RPMI8226 (cell line): ENCODE measurements at places on chromosomes 2 and 18.
A peak's percentile ranks its signal among the peaks of the same experiment; 100 is the strongest.

DNA sequence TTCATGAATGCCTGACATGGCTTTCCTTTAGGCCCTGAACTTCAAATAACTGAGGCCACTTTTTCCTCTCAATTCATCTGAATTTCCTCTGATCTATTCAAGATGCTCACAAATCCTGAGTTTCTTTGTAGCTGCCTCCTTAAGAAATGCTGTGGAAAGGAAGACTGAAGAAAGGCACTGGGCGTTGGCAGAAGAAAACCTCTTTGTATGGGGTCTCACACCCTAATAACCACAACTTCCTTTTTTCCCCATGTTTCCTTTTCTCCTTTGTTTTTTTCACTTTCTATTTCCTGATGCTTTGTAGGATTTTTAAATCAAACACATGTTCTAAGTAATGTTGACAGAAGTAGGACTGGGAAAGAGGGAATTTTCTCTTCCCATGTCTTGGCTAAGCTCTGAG is 447.4 kb downstream of the CMPK2 start:
- DNase-seq = no peak

- DNase-seq = no peak
These were observed 40.4 kb upstream of the RASGRP3 start for GRCh38 chr2:33436083-33436482.

DNA sequence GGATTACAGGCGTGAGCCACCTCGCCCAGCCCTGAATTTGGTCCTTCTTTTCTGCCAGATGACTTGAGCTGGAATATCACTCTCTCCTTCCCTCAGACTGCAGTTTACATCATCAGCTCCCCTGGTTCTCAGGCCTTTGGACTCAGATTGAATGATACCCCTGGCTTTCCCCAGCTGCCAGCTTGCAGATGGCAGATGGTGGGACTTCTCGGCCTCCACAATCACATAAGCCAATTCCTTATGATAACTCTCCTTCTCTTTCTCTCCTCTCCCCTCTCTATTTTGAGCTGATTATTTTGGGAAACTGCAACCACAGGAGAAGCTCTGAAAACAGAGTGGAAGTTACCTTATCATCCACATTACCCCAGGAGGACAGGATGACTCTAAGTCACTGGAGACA is 33.4 kb upstream of the ATP8B1 start:
- no peak for DNase-seq

DNA sequence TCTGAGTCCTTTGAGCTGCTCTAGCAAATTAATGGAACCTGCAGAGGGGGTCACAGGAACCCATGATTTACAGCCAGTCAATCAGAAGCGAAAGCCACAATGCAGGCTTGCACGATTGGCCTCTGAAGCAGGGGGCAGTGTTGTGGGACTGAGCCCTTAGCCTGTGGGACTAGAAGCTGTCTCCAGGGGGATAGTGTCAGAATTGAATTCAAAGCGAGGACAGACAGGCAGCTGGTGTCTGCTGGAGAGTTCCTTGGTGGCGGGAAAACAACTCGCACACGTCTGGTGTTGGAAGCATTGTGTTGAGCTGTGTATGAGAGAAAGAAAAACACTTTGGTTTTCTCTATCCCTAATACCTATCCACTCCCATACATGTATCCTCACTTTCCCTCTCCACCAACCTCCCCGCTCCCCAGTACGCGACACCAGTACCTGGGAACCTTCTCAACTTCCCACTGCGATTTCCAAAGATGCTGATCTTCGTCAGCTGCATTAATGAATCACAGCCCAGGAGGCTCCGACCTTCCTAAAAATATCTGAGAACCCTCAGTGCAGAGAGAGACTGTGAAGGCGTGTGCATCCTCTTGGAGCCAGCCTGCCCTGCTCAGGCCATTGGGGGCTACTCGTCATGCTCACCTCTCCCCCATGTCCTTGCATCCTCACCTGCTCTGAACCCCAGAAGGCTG is 88.2 kb downstream of the HS1BP3 start:
- no peak for DNase-seq

DNA sequence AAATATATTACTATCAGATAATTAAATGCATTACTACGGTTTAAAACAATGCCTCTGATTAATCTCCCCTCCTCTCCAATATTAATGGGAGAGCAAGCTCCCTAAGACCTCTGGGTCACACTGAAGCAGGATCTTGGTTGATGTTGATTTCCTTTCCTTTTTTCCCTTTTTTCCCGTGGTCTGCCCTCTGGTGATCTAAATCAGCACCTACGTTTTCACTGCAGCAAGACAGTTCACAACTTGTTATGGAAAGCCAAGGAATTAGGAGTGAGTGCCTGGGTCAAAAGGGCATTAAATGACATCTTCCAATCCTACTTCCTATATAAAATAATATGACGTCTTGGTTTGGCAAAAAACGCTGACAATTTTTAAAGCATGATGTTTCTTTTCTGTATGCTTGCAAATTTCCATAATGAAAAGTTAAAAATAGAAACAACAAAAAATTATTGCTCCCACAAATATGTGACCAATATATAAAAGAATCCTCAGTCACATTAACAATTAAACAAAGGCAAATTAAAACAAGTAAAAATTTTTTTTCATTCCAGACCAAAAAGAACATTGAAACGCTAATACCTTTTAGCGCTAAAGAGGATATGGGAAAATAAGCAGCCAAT is 7.9 kb upstream of the CFAP36 start:
- DNase-seq = no peak

- DNase-seq = no peak
These were observed 86.2 kb downstream of the CUL3 start for GRCh38 chr2:224498991-224499390.

DNA sequence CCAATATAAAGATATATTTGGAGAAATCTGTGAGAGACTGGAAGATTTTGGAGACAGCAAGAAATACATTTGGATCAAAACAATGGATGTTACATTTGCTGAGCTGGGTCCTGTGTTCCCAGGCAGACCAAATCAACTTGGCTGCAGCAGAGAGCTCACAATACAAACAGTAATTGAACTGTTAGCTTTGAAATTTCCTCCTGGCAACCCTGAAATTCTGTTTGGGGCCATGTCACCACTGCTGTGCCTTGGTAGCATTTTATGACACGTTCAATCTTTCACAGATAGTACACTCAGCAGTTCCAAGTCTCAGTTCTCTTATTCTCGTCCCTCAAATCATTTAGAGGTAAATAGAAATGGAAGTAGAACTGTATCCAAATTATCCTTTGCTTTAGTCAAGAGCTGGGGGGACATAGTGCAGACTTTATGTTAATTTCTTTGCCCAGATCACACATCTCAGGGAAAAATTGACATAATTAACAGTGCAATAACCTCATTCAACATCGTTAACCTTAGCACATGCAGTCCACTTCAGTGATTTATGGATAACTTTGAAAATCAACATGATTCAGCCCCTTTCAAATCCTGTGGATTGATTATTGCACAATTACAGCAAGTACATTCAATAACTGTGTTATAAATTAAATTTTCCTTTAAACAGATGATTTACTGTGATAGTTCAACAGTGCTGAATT is 277.4 kb upstream of the MC4R start:
- DNase-seq = no peak

DNA sequence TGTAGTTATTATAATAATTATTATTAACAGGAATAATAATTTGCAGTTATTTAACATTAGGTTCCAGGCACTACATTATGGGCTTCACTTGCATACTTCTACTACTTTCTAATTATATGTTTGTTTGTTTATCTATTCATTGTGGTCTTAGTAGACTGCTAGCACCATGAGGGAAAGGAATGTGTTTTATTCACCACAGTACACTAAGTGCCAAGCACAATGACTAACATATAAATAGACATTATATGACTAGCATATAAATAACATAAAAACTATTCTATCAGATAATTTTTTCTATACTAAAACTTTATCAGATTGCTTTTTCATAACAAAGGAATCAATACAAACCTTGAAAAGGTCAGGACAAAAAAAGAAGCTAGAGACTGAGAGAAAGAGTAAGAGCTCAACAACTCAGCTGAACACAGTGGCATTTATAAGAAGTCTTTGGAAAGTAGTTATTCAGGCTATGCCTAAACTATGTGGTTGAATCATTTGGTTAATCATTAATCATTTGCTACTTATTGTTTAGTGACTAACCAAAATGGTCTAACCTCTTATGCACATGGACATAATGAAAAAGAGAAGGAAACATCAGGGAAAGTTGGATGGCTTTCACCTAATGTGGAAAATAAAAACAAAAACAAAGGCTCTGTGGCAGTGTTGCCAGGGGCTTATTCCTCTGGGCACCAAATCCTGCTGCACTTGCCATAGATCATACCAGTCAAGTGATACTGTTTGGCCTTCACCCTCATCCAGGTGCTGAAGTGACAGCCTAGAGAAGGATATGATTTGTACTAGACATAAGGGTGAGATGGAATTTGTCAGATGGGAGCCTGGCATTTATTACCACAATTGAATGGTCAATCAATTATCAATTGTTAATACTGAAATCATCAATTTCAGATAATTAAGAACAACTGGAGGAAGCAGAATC is 174.9 kb downstream of the ETAA1 start:
- no peak for DNase-seq

DNA sequence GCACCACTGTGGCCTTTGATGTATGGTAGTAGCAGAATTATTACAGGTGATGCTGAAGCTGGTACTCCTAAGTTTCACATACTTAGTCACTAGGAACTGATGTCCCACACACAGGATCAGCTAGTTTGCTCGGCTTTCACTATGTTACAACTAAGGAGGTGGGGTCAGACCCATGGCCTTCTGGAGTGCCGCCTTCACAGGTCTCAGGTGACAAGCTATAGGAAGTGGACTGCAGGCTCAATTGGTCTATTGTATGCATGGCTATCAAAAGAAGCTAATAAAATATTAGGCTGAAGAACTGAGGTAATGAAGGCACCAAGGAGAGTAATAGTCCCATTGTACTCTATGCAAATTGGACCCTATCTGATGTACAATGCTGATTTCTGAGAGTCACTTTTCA is 170.6 kb downstream of the DLGAP1 start:
- no peak for DNase-seq

DNA sequence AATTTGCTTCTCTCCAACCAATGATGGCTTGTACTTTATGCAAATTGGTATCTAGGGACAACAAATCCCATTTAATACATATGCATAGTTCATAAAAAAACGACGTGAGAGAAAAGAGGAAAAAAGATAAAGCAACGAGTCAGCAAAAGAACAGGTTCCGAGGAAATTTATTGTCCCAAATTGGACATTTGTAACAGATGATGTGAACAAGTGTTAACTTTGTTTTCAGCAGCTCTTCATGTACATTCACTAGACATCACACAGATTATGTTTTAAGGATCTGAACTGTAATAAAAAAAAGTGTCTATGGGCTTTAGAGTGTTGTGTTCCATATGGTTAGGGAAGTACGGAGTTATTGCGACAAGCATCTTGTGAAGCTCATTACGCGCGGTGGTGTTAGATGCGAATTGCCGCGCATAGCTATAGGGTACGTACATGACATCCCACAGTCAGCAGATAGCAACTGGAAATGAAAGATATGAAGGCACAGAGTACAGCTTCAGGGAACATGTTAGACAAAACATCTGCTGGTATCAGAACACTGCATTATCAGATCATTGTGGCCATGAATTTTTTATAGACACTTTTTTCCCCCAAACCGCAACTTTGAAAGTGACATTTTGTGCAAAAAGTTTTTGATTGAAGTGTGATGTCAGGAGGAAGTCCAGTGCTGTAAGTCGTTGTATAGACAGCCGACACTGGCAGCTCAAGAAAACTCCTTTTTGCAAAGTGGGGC is 1073.1 kb upstream of the FANCL start:
- DNase-seq = peak; percentile 45

DNA sequence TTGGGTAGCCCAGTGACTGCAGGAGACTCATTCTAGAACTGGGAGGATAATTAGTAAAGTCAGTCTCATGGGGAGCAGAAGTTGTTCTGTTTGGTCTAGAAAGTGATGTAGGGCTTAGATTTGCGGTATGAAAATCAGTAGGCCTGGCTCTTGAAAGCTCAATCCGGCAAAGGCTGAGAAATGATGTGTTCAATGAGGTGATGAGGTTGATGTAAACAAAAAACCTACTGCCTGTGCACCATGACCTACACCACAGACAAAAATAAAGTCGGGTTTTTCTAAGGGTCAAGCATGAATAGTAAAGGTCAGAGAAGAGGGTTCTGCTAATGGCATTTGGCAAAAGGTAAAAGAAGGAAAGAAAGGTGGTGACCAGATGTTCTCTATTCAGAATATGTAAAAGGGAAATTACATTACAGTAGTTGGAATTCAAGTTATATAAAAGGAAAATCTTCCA is 80.8 kb upstream of the COL5A2 start:
- DNase-seq = no peak

- no peak for DNase-seq
These were observed 260.8 kb downstream of the SH3BP4 start for GRCh38 chr2:235212501-235213158.

- DNase-seq = no peak
These were observed 144.8 kb downstream of the RNF152 start for GRCh38 chr18:61748004-61748403.

GRCh38 chr2:100812573-100812972 is 7.4 kb upstream of the NPAS2 start:
- no peak for DNase-seq

DNA sequence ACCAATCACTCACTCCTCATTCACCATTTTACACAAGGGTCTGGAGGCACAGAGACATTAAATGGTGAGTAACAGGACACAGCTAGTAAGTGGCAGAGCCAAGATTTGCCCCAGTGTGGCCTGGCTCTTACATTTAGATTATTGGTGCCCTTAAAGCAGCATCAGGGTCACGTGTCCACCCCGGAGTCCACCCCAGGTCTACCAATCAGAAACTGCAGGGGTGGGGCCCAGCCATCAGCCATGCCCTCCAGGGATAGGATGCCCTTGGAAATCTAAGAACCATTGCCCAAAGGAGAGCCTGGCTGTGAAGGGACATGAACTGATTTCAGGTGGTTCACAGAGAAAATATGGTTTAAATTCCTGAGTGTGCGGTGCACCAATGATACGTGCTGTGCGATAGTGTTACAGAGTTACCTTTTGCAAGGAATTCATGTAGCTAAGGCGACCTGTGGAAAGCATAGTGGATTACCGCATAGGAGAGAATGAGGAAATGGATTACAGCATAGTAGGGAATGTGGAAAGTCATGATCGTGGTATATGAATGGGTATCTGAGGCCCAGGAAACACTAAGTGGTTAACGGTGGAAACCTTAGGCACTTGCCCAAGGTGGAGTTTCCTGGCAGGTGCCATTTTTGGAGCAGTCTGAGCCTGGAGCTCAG is 17.8 kb downstream of the IGFBP5 start:
- DNase-seq = no peak
